ENCODE measurements at places on chromosomes 12 and 14.
A peak's percentile ranks its signal among the peaks of the same experiment; 100 is the strongest.

GRCh38 chr14:23640524-23641141 lies 4.5 kb downstream of the DHRS2 start:
- no peak for DNase-seq

DNA sequence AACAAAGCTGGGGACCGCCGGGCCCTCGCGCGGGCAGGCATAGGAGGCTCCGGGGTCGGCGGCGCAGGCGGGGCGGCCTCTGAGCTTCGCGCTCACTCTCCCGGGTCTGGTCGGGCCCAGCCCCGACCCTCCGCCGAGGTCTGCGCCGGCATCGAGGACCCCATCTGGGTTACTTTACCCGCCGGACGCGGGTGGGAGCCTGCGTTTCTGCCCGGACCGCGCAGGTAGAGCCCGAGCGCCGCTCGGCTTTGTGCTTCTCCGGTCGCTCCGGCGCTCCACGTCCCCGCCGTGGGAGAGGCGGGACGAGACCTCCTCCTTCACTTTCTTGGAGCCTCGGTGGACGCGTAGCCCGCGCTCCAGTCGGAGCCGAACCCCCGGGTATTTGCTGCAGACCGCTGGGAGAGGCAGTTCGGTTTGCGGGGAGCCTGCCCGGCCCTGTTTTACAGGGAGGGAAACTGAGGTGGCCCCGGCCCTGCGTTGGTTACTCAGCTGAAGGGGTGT lies 63.2 kb downstream of the FBXL14 start:
- no peak for DNase-seq

DNA sequence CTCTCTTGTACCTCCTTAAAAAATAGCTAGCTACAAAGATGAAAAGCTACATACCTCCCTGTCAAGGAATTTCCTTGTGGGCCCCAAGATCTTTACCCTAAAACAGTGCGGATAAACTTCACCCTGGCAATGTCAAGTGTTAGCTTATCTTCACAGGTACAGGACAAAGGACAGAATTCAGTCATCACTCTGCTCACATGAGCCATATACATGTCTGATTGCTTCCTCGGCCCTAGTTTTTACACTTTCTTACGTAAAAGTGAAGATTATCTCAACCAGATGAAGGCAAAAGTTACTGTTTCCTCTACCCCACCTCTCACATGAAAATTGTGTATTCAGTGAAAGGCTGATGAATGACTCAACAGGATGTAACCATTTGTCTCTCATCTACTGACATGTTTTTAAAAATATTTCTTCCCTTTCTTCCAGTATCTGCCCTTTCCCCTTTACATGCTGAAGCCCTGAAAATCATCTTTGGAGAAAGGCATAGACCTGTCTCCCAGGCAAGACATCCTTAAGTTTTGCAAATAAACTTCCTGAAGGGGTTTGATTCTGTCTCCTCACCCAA lies 890.1 kb downstream of the GALC start:
- DNase-seq, result no peak

- DNase-seq, result no peak
Measured at GRCh38 chr12:1723721-1724120, 32.9 kb downstream of the ADIPOR2 start.

DNA sequence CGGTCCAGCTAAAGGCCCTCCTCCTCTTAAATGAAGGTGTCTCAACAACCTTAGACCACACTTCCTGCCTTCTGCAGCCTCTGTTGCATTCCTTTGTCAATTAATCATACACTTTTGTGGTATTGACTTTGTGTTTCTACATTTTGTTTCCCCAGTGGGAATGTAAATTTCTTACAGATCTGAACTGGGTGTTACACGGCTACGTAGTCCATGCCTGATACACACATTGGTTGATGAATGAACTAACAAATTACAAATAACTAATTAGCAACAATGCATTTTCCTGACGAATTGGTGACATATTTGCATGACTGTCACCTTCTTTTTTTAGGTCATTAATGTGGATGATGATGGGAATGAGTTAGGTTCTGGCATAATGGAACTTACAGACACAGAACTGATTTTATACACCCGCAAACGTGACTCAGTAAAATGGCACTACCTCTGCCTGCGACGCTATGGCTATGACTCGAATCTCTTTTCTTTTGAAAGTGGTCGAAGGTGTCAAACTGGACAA lies 15.2 kb upstream of the CCT2 start:
- DNase-seq, result no peak

GRCh38 chr12:128103152-128103551 lies 163.8 kb upstream of the TMEM132C start:
- no peak for DNase-seq

- DNase-seq, result no peak
Measured at GRCh38 chr12:51815571-51815970, 32.9 kb downstream of the FIGNL2 start.

DNA sequence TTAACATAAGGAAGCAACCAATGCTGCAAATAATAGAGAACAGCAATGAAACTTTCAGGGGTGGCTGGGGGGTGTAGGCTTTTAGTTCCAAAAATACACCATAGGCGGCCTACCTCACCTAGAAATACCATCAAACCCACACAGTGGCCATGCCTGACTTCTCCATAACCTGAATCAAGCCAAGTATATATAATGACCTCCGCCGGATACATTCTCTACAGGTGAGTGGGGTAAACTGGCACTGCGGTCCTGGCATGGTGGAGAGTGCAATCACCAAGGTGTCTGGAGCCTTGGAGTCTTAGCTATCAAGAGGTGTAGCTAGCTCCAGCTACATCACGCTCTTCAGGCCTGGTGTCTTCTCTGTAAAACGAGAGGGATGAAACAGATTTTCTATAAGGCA lies 1.2 kb downstream of the ZBTB25 start:
- DNase-seq, result peak; percentile 5

DNA sequence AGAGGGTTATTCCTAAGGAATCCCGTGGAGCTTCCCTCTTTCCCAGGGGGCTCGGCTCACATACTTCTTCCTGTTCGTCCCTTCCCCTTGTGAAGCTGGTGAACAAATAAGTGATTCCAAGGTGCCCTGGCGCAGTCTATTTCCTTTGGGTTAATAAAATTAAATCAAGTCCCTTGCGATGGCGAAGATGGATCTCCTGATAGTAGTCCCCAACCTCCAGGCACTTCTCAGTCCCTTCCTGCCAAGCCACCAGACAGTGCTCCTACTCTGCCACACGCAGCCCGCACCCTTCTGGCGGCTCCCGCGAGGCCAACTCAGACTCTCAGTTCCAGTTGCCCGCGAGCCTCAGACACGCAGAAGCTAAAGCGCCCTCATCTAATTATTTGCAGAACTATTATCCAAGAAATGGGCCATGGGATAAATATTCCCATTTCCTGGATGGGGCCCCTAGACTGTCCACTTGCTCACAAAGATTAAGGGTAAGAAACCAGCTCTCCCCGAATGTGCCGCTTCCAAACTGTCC lies 2.4 kb upstream of the SIX6 start:
- no peak for DNase-seq

DNA sequence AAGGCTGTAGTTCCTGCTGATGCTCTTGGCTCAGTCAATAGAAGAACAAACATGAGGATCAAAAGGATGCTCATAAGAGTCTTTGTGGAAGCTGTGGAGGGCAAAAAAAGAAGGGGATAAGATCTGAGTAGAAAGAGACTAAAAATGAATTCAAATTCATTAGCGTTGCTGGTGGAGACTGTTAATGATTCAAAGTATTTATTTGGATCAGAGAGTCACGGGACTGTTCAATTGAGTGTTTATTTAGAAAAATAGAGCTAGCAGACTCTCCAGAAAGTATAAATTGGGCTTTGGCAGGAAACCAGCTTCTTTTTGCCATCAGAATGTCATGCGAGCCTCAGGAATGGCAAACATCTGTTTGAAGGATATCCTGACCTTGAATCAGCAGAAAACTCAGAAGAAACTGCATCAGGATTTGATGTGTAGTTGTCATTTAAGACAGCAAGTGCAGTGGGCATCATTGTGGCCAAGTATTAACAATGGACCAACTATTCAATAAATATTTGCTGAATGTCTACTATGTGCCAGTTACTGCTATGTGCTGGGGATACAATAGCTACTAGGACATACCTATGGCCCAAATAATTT lies 126.4 kb downstream of the TBC1D30 start:
- no peak for DNase-seq

GRCh38 chr14:73143003-73143402 lies 6.7 kb downstream of the PSEN1 start:
- no peak for DNase-seq

- DNase-seq, result no peak
Measured at GRCh38 chr12:123805173-123805572, 43.1 kb downstream of the DNAH10 start.

- DNase-seq, result no peak
Measured at GRCh38 chr12:14454098-14454907, 88.8 kb downstream of the ATF7IP start.

GRCh38 chr14:91911474-91912032 lies 35.9 kb downstream of the FBLN5 start:
- peak; percentile 23 for DNase-seq

- no peak for DNase-seq
Measured at GRCh38 chr12:64256166-64256800, 34.2 kb upstream of the KICS2 start.
